Aorta (tissue), 5 donors: ENCODE measurements at places on chromosomes 4 and X. TPM values are rescaled to one million over a fixed set of nuclear protein-coding genes. Genes with fewer than 3 reads are reported as not detected.

- no peak for DNase-seq
- no peak overlapping the region for H3K4me3 ChIP-seq
- H3K36me3 ChIP-seq: no peaks in the 10 kb centered on the region
- no peaks in the 10 kb centered on the region for H3K27me3 ChIP-seq
- H3K4me1 ChIP-seq: no peaks in the 10 kb centered on the region
These were observed 10.9 kb upstream of the RHOXF2 start for GRCh38 chrX:120147537-120147936.

DNA sequence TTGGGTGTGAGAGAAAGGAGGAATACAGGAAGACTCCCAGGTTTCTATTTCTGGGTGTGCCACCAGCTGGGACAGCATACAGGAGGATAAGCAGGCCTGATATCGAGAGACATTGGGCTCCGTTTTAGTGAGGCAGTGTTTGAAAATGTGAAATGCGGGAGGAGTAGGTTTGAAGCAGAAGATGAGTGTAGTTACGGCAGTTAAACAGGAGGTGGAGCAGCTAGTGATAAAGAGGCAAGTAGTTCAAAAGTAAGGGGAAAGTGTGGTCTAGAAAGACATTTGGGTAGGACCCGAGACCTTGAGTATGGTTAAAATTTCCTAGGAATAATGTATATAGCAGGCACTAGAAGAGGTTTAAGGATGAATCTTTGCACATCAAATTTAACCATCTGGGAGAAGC lies 42.4 kb downstream of the DCUN1D4 start:
- H3K36me3 ChIP-seq: peaks cover 4% of the 10 kb centered on the region
- H3K27ac ChIP-seq: no peak overlapping the region
- H3K27me3 ChIP-seq: no peaks in the 10 kb centered on the region
- no peak overlapping the region for H3K4me3 ChIP-seq

- H3K4me3 ChIP-seq: no peak overlapping the region
- peaks cover 1% of the 10 kb centered on the region for H3K36me3 ChIP-seq
- H3K27me3 ChIP-seq: no peaks in the 10 kb centered on the region
- DNase-seq: no peak
- H3K27ac ChIP-seq: no peak overlapping the region
These were observed 16.8 kb downstream of the POLR2B start for GRCh38 chr4:56995525-56995924.

- no peak overlapping the region for H3K4me3 ChIP-seq
- DNase-seq: no peak
- H3K27me3 ChIP-seq: no peaks in the 10 kb centered on the region
- no peak overlapping the region for H3K27ac ChIP-seq
- no peaks in the 10 kb centered on the region for H3K36me3 ChIP-seq
- no peaks in the 10 kb centered on the region for H3K4me1 ChIP-seq
These were observed 64.1 kb downstream of the ALPK1 start for GRCh38 chr4:112361181-112361791.

GRCh38 chr4:162015090-162015489 lies 148.7 kb downstream of the FSTL5 start:
- H3K27me3 ChIP-seq: no peaks in the 10 kb centered on the region
- H3K4me1 ChIP-seq: no peaks in the 10 kb centered on the region
- no peaks in the 10 kb centered on the region for H3K36me3 ChIP-seq
- no peak overlapping the region for H3K4me3 ChIP-seq
- no peak for DNase-seq
- H3K27ac ChIP-seq: no peak overlapping the region

GRCh38 chr4:166257276-166257675 lies 384.2 kb downstream of the TLL1 start:
- no peaks in the 10 kb centered on the region for H3K27me3 ChIP-seq
- DNase-seq: no peak
- H3K27ac ChIP-seq: no peak overlapping the region
- H3K4me3 ChIP-seq: no peak overlapping the region
- no peaks in the 10 kb centered on the region for H3K36me3 ChIP-seq

GRCh38 chrX:152895121-152895520 lies 2.7 kb upstream of the ZNF185 start:
- H3K4me3 ChIP-seq: no peak overlapping the region
- DNase-seq: no peak
- H3K27me3 ChIP-seq: no peaks in the 10 kb centered on the region
- no peaks in the 10 kb centered on the region for H3K36me3 ChIP-seq
- H3K4me1 ChIP-seq: no peaks in the 10 kb centered on the region

- no peaks in the 10 kb centered on the region for H3K4me1 ChIP-seq
- no peak overlapping the region for H3K27ac ChIP-seq
- H3K27me3 ChIP-seq: no peaks in the 10 kb centered on the region
These were observed 86.3 kb downstream of the FBXL5 start for GRCh38 chr4:15568821-15569220.

DNA sequence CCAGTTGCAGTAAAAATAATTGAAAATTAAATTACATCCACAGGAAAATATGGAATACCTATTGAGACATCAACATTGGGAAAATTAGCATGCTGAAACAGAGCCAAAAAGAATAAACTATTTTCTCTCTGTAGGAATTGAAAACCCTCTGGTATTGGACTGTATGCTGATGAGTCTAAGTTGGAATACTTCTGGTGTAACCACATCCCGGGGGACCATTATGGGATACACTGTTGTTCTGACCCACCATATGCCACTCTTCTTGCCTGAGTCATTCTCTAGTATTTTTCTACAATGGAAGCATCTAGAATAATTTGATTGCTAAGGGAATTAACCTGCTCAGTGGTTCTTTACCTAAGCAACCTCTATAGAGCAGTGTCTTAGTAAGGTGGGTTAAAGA lies 640.7 kb upstream of the AGA start:
- H3K27ac ChIP-seq: no peak overlapping the region
- no peaks in the 10 kb centered on the region for H3K36me3 ChIP-seq
- DNase-seq: no peak
- no peak overlapping the region for H3K4me3 ChIP-seq

DNA sequence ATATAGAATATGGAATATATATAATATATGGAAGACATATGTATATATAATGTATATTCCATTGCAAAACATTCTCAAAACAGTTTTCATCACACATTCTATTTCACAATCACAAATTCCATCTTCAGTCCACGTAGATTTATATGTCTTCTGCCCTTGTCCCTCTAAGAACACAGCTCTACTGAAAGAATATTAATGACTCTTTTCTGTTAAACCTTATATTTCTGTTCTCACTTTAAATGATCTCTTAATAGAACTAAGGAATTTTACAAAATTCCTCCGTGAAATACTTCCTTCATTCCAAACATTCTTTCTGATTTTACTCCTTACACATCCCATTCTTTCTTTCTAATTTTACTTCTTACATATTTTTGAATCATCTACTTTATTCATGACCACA lies 1043.1 kb upstream of the PABPC4L start:
- no peak overlapping the region for H3K27ac ChIP-seq
- H3K27me3 ChIP-seq: no peaks in the 10 kb centered on the region
- DNase-seq: no peak
- no peaks in the 10 kb centered on the region for H3K4me1 ChIP-seq

DNA sequence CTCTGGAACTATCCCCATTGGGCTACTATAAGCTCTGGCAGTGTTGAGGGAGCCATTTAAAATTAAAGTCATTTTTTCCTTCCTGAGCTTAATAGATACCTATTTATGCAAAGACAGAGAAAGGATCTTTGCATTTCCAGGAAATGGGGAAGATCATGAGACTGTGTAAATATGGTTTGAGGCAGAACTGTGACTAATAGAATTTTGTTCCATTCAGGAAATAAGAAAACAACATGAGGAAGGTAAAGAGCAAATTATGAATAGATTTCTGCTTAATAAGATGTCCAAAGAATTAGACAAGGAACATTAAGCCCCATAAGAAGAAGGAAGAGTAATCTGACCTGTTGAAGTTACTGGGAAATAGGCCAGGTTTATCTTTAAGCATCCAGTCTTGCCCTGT lies 17.8 kb upstream of the TBC1D19 start:
- no peak for DNase-seq
- no peaks in the 10 kb centered on the region for H3K4me1 ChIP-seq
- H3K27ac ChIP-seq: no peak overlapping the region

- no peak for DNase-seq
- no peaks in the 10 kb centered on the region for H3K27me3 ChIP-seq
- no peak overlapping the region for H3K27ac ChIP-seq
- no peak overlapping the region for H3K4me3 ChIP-seq
- no peaks in the 10 kb centered on the region for H3K36me3 ChIP-seq
- no peaks in the 10 kb centered on the region for H3K4me1 ChIP-seq
These were observed 55.5 kb downstream of the PJA1 start for GRCh38 chrX:69109706-69110105.

GRCh38 chr4:164012396-164013027 lies 518.0 kb downstream of the TMA16 start:
- no peak for DNase-seq
- H3K4me3 ChIP-seq: no peak overlapping the region
- H3K4me1 ChIP-seq: no peaks in the 10 kb centered on the region
- H3K27ac ChIP-seq: no peak overlapping the region

- no peaks in the 10 kb centered on the region for H3K36me3 ChIP-seq
- DNase-seq: no peak
- no peak overlapping the region for H3K4me3 ChIP-seq
- H3K27ac ChIP-seq: no peak overlapping the region
- H3K4me1 ChIP-seq: no peaks in the 10 kb centered on the region
These were observed 15.0 kb downstream of the RGN start for GRCh38 chrX:47093248-47093647.

- no peak for DNase-seq
- H3K4me3 ChIP-seq: no peak overlapping the region
- H3K27me3 ChIP-seq: no peaks in the 10 kb centered on the region
- no peak overlapping the region for H3K27ac ChIP-seq
- H3K36me3 ChIP-seq: no peaks in the 10 kb centered on the region
- H3K4me1 ChIP-seq: no peaks in the 10 kb centered on the region
These were observed 67.2 kb upstream of the FRAS1 start for GRCh38 chr4:77989968-77990367.

- no peaks in the 10 kb centered on the region for H3K4me1 ChIP-seq
- no peaks in the 10 kb centered on the region for H3K27me3 ChIP-seq
- no peaks in the 10 kb centered on the region for H3K36me3 ChIP-seq
- H3K27ac ChIP-seq: no peak overlapping the region
- DNase-seq: no peak
These were observed 31.4 kb upstream of the PJA1 start for GRCh38 chrX:69196666-69197065.

DNA sequence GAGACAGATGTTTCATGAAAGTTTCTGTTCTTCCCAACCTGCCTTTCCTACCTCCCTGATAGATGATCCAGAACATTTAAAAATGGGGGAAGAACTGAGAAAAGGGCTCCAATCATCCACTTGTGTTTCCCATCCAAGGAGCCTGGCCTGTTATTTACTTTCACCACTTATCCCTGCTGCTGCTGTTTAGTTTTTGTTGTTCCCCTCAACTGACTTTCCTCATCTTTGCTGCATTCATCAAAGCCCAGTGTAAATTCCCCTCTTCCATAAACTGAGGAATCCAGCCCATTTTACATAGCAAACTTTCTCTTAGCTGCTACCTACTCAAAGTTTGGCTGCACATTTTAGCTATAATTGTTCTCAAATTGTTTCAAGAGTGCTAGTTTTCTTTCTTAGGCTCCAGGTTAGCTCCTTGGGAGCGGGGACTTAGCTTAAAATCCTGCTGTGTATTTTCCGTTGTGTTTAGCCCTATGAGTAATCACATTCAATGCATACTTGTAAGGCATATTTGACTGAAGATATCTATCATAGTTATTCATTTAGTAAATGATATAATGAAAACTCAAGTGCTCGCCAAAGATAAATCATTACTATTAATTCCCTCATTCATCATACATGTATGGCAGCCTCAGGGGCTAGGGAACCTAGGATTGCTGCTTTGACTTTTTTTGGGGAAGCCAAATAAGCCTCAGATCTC lies 1.4 kb upstream of the PTPN13 start:
- H3K27ac ChIP-seq: no peak overlapping the region
- no peaks in the 10 kb centered on the region for H3K4me1 ChIP-seq
- H3K4me3 ChIP-seq: no peak overlapping the region
- no peaks in the 10 kb centered on the region for H3K27me3 ChIP-seq

GRCh38 chr4:154009191-154009590 lies 220.3 kb upstream of the SFRP2 start:
- no peak overlapping the region for H3K27ac ChIP-seq
- H3K4me3 ChIP-seq: no peak overlapping the region
- H3K4me1 ChIP-seq: no peaks in the 10 kb centered on the region
- H3K36me3 ChIP-seq: no peaks in the 10 kb centered on the region

- DNase-seq: no peak
- no peaks in the 10 kb centered on the region for H3K4me1 ChIP-seq
- no peaks in the 10 kb centered on the region for H3K27me3 ChIP-seq
- no peak overlapping the region for H3K27ac ChIP-seq
- H3K4me3 ChIP-seq: no peak overlapping the region
These were observed 31.8 kb upstream of the ERVMER34-1 start for GRCh38 chr4:52783069-52783468.

DNA sequence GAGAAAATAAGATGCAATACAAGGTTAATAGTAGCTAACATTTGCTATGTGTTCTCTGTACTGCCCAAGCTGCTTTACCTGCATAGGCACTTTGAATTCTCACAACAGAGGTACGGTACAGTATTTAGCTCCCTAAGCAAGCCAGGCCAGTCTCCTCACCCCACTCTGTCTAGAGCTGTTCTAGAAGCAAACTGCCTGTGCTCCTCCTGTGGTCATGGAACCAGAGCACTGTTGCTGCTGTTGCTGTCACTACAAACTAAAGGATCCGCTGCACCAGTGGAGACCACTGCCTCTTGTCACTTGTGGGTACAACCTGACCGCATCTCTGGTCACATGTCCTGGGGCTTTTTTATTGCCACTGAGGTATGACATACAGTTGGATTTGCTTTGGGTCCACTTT lies 19.6 kb downstream of the ZNF330 start:
- no peak for DNase-seq
- H3K4me1 ChIP-seq: no peaks in the 10 kb centered on the region
- H3K27me3 ChIP-seq: no peaks in the 10 kb centered on the region
- H3K36me3 ChIP-seq: no peaks in the 10 kb centered on the region
- no peak overlapping the region for H3K4me3 ChIP-seq

DNA sequence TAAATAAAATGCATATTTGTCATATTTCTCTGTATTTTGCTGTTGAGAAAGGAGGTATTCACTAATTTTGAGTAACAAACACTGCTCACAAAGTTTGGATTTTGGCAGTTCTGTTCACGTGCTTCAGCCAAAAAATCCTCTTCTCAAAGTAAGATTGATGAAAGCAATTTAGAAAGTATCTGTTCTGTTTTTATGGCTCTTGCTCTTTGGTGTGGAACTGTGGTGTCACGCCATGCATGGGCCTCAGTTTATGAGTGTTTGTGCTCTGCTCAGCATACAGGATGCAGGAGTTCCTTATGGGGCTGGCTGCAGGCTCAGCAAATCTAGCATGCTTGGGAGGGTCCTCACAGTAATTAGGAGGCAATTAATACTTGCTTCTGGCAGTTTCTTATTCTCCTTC lies 3.3 kb downstream of the HTT start:
- H3K27me3 ChIP-seq: no peaks in the 10 kb centered on the region
- H3K4me3 ChIP-seq: no peak overlapping the region
- DNase-seq: no peak
- H3K4me1 ChIP-seq: no peaks in the 10 kb centered on the region
- no peaks in the 10 kb centered on the region for H3K36me3 ChIP-seq

- no peak overlapping the region for H3K4me3 ChIP-seq
- H3K27me3 ChIP-seq: no peaks in the 10 kb centered on the region
- no peak overlapping the region for H3K27ac ChIP-seq
- no peaks in the 10 kb centered on the region for H3K36me3 ChIP-seq
- DNase-seq: no peak
These were observed 50.6 kb upstream of the STARD8 start for GRCh38 chrX:68596871-68597270.

Gene CDKL2
- 2.3 TPM for total RNA-seq

Gene NAA11
- total RNA-seq: not detected

Gene SPANXA2
- total RNA-seq: not detected

Gene ATP11C
- total RNA-seq: 30.2 TPM

Gene HSFX4
- total RNA-seq: not detected

Gene ATP1B4
- not detected for total RNA-seq

Gene CXCL10
- 2.6 TPM for total RNA-seq

Gene SH2D1A
- total RNA-seq: 0.78 TPM

Gene SPP1
- total RNA-seq: 199 TPM

Gene PPEF2
- 0.32 TPM for total RNA-seq

Gene VEGFC
- 20.2 TPM for total RNA-seq
